ENCODE measurements at places on chromosomes 7 and 10.

GRCh38 chr10:110174816-110175215 is 32.6 kb upstream of the MXI1 start:
- DNase-seq: no peak

DNA sequence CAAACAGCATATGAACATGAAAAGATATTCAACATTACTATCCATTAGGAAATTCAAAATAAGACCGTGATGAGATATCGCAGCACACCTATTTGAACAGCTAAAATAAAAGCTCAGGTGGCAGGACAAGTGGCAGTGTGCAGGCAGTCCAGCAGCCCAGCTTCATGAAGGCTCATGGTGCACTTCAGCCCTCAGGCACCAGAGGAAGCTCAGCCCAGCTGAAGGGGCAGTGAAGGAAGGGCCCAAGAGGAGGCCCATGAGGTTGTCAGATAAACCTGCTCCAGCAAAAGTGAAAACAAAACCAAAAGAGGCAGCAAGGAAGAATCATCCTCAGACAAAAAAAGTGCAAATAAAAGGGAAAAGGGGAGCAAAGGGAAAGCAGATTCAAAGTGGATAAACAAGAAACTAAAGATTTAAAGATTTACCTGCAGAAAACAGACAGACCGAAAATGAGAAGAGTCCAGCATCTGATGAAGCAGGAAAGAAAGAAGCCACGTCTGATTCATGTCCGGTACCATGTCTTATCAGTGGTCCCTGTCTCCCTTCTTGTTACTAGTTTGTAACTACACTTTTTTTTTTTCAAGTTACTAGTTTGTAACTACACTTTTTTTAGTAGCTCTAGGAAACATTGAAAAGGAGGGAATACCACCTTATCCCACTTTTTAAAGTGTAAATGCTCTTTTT is 15.0 kb upstream of the FAM24B start:
- DNase-seq: no peak

GRCh38 chr10:133010095-133010842 is 67.9 kb upstream of the CFAP46 start:
- no peak for DNase-seq

GRCh38 chr10:114767101-114767985 is 54.2 kb upstream of the FHIP2A start:
- DNase-seq: peak; percentile 87

DNA sequence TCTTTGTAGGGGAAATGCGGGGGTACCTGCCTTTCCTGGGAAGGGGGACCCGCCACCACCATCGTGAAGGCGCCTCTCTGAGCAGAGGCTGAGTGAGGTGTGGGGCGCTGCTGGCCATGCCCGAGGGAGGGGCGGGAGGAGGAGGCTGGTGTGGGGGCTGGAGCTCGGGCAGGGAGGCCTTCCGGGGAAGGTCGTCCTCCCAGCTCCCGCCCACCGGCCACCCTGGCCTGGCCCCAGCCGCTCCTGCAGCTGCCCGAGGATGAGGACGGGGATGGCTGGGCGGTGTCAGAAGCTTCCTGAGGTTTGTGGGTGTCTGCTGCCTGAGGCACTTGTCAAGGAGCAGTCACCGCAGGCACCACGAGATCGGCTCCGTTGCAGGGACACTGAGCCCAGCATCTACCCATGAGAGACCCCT is 11.4 kb downstream of the PWWP2B start:
- DNase-seq: no peak

DNA sequence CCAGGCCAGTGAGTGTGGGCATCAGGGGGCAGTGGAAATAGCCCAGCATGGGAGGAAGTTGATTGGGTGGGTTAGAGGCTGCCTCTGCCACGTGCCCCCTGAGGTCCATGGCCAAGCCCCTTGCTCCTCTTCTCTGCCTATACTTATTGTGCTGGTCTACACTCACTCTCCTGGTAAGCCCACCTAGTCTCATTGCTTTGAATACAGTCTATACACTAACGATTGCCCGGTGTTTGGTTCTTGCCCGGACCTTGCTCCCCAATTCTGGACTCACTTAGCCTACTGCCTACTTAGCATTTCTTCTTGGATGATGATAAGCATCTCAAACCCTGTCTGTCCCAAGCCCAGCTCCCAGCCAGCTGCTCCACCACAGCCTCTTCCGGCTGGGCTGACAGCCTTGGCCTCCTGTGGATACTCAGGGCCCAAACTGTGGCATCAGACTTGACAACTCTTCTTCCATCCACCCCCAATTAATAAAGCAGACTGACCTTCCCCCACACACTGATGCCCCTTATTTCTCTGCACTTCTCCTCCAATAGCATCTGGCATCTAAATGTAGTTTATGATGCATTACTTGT is 10.1 kb downstream of the LRRC18 start:
- no peak for DNase-seq

DNA sequence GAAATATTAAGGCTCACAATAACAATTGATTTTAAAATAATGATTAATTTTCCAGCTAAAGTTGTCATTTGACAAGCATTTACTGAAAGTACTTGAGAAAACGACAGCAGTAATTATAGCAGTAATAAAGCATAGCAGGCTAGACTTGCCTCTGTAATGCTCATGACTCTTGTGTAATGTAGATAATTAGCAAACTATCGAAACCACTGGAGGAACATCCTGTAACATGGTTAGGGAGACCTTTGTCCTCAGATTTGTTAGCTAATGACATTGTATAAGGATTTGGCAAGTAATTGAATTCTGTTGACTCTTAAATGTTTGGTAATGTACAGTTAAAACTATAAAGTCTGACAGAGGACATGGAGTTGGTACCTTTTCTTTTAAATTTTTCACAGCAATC is 24.8 kb downstream of the ARL4A start:
- no peak for DNase-seq

DNA sequence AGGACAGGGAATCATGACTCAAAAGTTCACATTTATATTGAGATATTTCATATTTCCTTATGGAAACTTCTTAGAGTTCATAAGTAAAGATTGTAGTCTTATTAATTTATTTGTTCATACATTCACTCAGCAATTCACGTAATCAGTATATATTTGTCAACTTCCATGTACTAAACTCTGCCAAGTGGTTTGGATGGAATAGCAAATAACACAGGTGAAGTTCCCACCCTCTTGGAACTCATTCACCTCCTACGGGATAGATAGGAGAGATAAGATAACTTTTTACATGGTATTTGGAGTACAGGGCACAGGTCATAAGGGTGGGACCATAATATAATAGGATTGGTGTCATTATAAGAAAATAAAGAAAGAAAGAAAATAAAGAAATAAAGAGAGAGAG is 234.0 kb downstream of the CDC14C start:
- no peak for DNase-seq

GRCh38 chr7:1422512-1423263 is 36.6 kb downstream of the MICALL2 start:
- no peak for DNase-seq

DNA sequence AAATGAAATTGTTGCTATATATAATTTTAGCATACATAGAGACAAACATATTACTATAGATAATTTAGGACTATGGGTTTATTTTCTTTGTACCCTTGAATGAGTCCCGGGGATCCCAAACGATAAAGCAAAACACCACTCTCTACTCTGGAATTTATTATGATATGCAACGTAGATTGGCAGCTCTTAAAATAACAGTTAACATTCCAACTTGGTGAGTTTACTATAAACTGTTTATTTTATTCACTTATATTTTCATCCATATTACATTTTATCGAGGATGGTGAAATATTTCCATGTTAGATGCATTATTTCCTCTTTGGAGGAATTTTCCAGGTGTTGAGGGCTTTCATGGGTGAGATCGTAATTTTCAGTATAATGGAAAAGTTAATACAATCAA is 138.7 kb upstream of the DGKB start:
- DNase-seq: no peak

GRCh38 chr10:91864099-91864498 is 45.2 kb downstream of the FGFBP3 start:
- DNase-seq: no peak

- DNase-seq: no peak
Observed at GRCh38 chr10:90788968-90789367, 68.9 kb downstream of the HTR7 start.

GRCh38 chr10:123200531-123200930 is 46.3 kb downstream of the BUB3 start:
- DNase-seq: no peak

DNA sequence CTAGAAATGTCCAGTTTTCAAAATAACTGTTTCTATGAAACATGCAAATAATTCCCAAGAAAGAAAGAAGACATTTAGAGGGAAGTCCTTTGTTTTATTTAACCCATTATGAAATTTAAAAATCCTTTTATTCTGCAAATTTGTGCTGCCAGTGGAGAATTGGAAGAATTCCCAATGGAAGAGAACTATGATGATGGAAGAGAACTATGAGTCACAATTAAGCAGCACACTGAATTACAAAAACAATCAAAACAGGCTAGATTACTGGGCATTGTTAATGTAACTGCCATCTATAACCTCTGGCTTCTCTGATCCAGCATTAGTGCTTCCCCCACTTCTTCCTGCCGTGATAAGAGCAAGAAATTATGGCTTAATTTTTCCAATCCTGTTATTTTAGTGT is 126.2 kb upstream of the FEZF1 start:
- no peak for DNase-seq
